ENCODE measurements at places on chromosomes 12 and 14. TPM values are rescaled to one million over a fixed set of nuclear protein-coding genes. Genes with fewer than 3 reads are reported as not detected.

GRCh38 chr12:128687851-128688250, 135.9 kb downstream of the SLC15A4 start:
- DNase-seq, result no peak

DNA sequence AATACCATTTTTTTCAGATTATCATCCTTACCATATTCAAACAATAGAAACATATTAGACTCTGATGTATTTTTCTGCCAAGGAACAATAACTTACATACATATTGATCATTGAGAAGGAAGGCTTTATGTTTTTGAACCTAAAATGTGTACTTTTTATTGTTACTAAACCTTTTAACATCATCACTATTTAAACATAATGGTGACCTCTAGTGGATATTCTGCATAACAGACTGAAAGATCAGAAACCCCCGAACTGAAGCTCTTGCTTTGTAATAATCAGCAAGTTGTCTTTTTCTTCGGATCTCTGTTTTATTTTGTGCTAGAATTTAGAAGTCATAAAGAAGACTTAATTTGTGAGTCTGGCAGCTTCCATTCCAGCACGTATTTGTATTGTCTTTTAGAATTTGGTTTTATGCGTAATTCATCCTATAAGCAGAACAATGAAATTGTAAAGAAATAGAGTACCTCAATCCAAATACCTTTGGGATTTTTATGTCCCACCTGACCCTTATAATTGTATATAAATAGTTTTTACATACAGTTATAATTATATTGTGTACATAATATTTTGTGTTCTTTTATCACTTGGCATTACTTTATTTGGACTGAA, 125.9 kb upstream of the ATF1 start:
- no peak for DNase-seq

- DNase-seq, result no peak
These were observed 795.5 kb downstream of the C12orf50 start for GRCh38 chr12:87233671-87234070.

DNA sequence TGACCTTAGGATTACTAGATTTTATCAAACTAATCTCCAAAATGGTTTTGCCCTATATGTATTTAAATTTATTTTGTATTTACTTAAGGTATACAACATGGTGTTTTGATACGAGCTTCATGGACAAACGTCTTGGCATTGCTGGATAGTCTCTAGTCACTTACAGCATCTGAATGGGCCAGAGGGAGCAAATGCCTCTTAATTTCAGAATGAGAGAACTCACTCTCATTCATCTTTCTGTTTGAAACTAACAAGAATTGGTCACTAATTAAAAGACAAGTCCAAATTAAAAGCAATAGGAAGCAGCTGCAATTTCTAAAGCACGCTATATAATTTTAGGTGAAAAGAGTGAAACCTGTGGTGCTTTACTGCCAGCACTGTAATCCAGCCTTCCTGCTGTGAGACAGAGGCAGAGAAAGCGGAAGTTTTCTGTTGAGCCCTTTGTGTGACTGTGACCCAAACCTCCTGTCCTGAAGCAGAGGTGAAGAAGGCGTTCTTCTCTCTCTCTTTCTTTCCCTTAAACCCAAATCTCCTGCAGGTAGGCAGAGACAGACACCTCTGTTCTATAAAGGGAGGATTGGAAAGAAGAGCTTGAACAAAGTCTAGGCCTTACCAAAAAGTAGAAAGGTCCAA, 184.6 kb upstream of the NAV3 start:
- no peak for DNase-seq

- DNase-seq, result no peak
These were observed 139.8 kb downstream of the KIF26A start for GRCh38 chr14:104278214-104278534.

- no peak for DNase-seq
These were observed 34.3 kb downstream of the SCN8A start for GRCh38 chr12:51625370-51625769.

- no peak for DNase-seq
These were observed 9.7 kb upstream of the TMEM179 start for GRCh38 chr14:104614126-104614812.

DNA sequence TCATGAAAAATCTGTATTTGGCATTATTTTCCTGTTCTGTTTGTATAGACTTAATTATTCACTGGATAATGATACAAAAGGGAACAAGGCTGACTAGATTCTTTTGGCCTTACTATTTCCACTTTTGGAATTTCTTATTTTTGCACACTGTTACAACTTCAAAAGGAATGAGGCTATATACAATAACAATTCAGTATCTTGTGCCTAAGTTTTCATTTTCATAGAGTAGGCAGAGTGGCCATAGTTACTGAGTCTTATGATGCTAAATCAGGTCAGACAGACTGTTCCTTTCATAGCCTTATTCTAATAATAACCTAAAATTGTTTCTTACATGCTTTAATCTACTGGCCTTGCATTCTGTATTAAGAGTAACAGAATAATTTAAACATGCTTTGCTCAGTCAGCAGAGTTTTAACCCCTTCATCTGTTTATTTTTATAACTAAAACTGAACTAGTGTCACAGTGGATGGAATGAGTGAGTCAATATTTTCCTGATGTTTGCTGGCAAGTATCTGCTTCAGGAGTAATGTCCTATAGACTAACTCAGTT, 10.5 kb downstream of the TTC8 start:
- no peak for DNase-seq

DNA sequence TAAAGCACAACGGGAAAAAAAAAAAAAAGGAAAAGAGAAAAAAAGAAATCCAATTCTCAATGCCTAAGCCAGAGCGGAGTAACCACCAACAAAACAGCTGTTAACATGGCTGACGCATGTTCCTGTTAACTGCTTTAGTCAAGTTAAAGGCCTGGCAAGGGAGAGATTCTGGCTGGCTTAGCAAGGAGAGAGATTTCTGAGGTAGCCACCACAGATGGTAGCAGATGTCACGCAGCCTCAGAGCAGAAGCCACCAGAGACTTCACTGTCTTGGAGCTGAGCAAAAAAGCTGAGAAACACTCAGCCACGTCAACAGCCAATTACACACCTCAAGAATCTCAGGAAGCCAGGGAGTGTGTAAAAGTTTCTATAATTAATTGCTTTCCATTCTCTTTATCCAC, 87.1 kb downstream of the TMCC3 start:
- DNase-seq, result no peak

- DNase-seq, result no peak
These were observed 201.3 kb downstream of the TTC7B start for GRCh38 chr14:90614696-90615516.

- DNase-seq, result no peak
These were observed at the start of gene TMEM253 for GRCh38 chr14:21100931-21101330. TMEM253 (plus strand) TSS chr14:21101066; CDS start chr14:21101344, 278 bp downstream.

CISTR gene
- 2.4 TPM for total RNA-seq

CD163L1 gene
- total RNA-seq, result 1.6 TPM

C12orf56 gene
- total RNA-seq, result not detected

WASHC4 gene
- 26.4 TPM for total RNA-seq

GPR68 gene
- total RNA-seq, result 0.35 TPM

GZMB gene
- total RNA-seq, result 0.40 TPM

ATF7IP gene
- 58.5 TPM for total RNA-seq

Measured in left ventricle myocardium superior (tissue), 1 donor.